ENCODE measurements at places on chromosomes 4 and X.

DNA sequence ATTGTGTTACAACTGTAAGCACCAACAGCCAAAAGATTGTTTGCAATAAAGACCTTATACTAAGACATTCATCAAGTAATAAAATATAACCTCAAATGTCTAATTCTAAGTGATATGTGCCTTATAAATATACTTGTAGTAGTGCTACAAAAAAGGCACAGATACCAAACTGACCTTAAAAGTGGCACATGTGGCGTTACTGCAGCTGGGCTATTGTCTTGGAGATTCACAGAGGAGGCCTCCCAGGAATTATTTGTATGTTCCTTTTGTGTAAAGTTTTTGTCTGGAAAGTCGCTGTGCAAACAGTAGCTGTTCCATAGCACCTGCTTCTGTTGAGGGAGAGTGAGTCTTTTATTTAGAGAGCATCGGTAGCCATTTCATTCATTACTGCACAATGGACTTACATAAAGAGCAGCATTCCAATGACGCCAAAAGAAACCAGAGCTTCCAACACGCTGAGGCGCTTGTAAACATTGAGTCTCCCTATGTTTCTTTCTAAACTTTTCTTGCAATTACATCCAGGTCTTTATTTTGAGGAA is 143.7 kb downstream of the RPA4 start:
- DNase-seq: peak; percentile 22

- DNase-seq: no peak
Observed at GRCh38 chr4:86615501-86615900, 21.4 kb downstream of the PTPN13 start.

- no peak for DNase-seq
Observed at GRCh38 chr4:99979872-99980271, 29.8 kb upstream of the H2AZ1 start.

DNA sequence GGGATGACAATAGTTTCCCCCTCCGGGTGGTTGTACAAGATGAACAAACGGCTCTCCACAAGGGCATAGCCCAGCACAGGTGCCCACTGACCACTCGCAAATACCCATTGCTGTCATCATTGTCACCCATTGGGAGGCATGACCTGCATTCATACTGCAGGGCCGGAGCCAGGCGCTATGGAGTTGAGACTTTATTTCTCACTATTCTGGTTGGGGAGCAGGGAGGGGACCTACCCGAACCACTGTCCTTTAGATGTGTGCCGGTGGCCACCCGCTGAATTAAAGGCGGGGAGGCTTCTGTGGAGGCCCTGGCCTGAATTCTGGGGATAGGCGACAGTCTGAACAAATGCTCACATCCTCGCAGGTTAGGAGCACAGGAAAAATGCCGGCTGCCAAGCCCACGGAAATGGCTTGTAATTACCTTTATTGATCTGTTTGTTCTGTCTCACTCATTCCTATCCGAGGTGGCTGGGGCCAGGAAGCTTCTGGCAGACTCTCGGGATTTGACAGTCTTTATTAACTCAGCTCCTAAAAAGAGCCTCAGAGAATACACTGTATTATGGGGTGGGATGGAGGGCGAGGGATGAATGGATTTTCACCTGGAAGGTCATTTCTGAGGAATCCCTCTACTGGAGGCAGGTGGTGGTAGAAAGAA is 125.1 kb upstream of the PSAPL1 start:
- no peak for DNase-seq

GRCh38 chrX:21986596-21986995 is 45.5 kb upstream of the PHEX start:
- no peak for DNase-seq

DNA sequence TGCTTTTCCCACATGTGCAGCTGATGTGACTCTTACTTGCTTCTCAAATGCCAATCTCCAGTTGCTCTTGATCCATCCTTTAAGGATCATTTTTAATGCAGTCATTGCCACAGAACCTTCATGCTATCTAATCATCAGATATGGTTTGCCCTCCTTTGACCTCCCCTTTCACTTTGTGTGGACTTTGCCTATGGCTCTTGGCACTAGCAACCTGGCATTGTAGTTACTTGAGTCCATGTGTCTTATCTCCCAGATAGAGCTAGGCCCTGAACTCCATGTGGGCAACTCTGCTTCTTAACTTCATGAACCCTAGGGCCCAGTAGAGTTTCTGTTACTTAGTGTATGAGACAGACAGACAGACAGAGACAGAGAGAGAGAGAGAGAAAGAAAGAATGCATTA is 41.6 kb downstream of the MTM1 start:
- DNase-seq: no peak

DNA sequence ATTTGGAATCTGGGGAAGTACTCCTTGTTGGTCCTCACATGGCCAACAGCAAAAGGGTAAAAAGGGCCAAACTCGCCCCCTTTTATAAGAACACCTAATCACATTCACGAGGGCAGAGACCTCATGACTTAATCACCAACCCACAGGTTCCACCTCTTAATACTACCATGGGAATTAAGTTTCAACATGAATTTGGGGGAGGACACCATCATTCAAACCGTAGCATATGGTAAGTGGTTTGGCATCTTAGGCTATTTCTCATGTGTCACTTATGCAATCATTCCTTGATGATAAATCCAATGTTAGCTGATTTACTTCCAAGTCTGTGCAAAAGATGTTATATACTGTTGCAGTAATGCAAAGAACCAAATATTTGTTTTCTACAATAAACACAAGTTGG is 302.9 kb upstream of the FAM241A start:
- DNase-seq: no peak

- no peak for DNase-seq
Observed at GRCh38 chr4:73709451-73710033, 30.8 kb upstream of the CXCL8 start.

- no peak for DNase-seq
Observed at GRCh38 chr4:98905839-98906238, 23.1 kb downstream of the EIF4E start.

GRCh38 chrX:27765718-27766117 is 42.1 kb upstream of the MAGEB10 start:
- no peak for DNase-seq

GRCh38 chrX:108224727-108225621 is 133.4 kb downstream of the ATG4A start:
- peak; percentile 68 for DNase-seq

DNA sequence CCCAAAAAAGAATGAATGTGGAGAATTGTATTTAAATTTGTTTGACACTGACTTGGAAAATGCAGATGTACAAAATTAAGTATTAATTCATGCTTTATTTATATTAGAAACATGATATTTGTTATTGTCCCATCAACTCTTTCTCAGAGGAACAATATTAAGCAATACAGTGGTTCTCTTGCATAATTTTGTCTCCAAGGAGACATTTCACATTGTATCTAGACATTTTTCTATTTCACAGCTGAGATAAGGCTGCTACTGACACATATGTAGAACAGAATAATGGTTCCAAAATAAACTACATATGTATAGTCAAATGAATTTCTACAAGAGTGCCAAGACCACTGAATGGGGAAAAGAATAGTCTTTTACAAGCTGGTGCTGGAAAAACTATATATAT is 427.9 kb upstream of the SPANXN1 start:
- no peak for DNase-seq

GRCh38 chrX:130446974-130447373 is 45.2 kb downstream of the RBMX2 start:
- no peak for DNase-seq

GRCh38 chrX:52277666-52278065 is 91.2 kb upstream of the XAGE2 start:
- DNase-seq: no peak

GRCh38 chr4:23033796-23034195 is 341.1 kb downstream of the GBA3 start:
- DNase-seq: peak; percentile 44

DNA sequence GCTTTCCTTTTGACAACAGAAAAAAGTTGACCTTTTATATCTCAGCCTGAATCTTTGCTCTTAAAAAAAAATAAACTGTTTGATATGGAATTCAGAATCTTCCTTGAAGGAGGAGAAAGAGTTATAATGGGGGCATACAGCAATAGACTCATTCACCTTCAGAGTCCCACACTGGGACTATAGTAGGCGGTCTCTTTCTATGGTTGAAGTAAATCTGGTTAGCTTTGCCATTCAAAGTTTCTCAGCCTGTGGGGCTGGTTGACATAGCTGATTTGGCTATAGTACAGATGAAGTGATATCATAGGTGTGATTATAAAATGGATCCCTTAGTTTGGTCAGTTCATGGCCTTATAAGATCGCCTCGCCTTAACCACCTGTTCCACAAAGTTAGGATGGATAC is 156.2 kb downstream of the SH2D1A start:
- no peak for DNase-seq

- DNase-seq: no peak
Observed at GRCh38 chr4:7026107-7026506, 17.1 kb upstream of the TADA2B start.

- no peak for DNase-seq
Observed at GRCh38 chr4:41889317-41889716, 45.9 kb upstream of the TMEM33 start.

- no peak for DNase-seq
Observed at GRCh38 chrX:152601848-152602616, 35.7 kb upstream of the GABRQ start.

- DNase-seq: no peak
Observed at GRCh38 chr4:7880683-7881082, 59.0 kb downstream of the AFAP1 start.

- no peak for DNase-seq
Observed at GRCh38 chr4:184744236-184744635, 10.3 kb upstream of the CENPU start.

GRCh38 chrX:40169193-40170101 is 71.7 kb upstream of the BCOR start:
- peak; percentile 45 for DNase-seq

- no peak for DNase-seq
Observed at GRCh38 chr4:384311-385010, 46.8 kb downstream of the ZNF141 start.

- DNase-seq: no peak
Observed at GRCh38 chrX:70196961-70197720, 19.9 kb downstream of the DGAT2L6 start.

DNA sequence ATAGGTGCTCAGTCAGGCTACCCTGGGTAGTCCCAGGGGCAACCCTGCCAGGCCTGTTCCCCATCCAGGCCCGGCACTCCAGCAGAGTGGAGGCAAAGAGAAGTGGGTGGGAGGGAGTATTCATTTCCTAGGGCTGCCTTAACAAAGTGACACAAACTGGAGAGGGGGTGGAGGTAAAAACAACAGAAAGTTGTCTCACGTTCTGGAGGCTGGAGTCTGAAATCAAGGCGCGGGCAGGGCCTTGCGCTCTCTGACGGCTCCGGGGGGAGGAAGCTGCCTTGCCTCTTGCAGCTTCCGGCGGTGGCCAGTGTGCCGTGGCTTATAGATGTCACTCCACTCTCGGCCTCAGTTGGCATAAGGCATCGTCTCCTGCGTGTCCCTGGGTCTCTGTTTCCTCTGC is 90.8 kb downstream of the DCTD start:
- no peak for DNase-seq

DNA sequence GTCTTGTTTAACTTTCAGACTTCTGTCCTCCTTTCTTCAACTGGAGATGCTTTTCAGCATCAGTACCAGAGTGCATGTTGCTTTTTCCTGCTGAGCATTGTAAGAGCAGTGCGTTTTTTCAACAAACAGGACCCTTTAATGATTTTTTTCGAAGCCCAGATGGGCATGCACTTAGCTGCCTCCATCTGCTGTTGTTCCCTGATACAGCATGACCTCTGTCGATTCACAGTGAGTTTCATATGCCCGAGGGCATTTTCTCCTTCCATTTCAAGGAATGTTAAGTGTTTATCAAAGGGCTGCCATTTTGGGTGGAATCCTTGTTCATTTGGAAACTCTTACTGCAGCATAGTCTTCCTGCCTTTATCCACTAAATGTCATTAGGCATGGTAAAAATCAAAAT is 428.6 kb downstream of the DTHD1 start:
- no peak for DNase-seq

DNA sequence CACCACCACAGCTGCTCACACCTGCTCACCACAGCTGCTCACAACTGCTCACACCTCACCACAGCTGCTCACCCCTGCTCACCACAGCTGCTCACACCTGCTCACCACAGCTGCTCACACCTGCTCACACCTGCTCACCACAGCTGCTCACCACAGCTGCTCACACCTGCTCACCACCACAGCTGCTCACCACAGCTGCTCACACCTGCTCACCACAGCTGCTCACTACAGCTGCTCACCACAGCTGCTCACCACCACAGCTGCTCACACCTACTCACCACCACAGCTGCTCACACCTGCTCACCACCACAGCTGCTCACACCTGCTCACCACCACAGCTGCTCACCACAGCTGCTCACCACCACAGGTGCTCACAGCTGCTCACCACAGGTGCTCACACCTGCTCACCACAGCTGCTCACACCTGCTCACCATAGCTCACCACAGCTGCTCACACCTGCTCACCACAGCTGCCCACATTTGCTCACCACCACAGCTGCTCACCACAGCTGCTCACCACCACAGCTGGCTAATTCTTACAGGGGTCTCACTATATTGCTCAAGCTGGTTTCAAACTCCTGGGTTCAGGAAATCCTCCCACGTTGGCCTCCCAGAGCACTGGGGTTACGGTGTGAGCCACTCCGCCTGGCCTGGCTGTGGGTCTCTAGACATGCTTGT is 30.4 kb upstream of the CPLX1 start:
- DNase-seq: no peak

GRCh38 chr4:98148856-98149255 is 5.6 kb upstream of the STPG2 start:
- no peak for DNase-seq

GRCh38 chr4:99436462-99436861 is 1.3 kb upstream of the ADH7 start:
- no peak for DNase-seq

DNA sequence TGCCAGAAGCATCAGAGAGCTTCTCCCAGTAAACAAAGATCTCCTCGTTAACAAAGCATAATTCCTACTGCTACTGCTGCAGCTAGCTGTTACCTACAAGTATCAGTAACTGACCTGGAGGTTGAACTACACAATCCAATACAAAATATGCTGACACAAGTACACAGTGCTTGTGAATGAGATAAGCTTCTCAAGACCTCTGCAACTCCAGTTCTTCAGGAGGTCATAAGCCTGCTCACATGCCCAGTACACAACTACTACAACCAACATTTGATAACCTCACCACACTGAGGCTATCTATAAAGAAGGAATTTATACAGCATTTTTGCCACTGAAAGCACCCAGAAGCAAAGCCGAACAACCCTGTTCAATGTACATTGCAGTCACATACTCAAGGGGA is 66.7 kb upstream of the SMARCAD1 start:
- DNase-seq: no peak

GRCh38 chr4:7004331-7004730 is 38.8 kb upstream of the TADA2B start:
- DNase-seq: no peak

GRCh38 chrX:24380262-24381187 is 20.1 kb downstream of the SUPT20HL1 start:
- DNase-seq: no peak

- DNase-seq: peak; percentile 66
Observed at GRCh38 chrX:9829308-9830267, 43.4 kb downstream of the SHROOM2 start.

Measured in astrocyte of the cerebellum (primary cell).